Activated CD4-positive, alpha-beta memory T cell treated with anti-CD3 and anti-CD28 coated beads for 36 hours (primary cell): ENCODE measurements at places on chromosomes 6 and 20.

GRCh38 chr6:6865611-6866010 is 242.2 kb upstream of the RREB1 start:
- DNase-seq, result no peak

- no peak for DNase-seq
Measured at GRCh38 chr20:52269321-52269720, 77.7 kb upstream of the ZFP64 start.

- peak; percentile 49 for DNase-seq
Measured at GRCh38 chr20:32522776-32523612, 62.1 kb downstream of the NOL4L start.

GRCh38 chr6:89970609-89971337 is 76.5 kb downstream of the GJA10 start:
- DNase-seq, result no peak

DNA sequence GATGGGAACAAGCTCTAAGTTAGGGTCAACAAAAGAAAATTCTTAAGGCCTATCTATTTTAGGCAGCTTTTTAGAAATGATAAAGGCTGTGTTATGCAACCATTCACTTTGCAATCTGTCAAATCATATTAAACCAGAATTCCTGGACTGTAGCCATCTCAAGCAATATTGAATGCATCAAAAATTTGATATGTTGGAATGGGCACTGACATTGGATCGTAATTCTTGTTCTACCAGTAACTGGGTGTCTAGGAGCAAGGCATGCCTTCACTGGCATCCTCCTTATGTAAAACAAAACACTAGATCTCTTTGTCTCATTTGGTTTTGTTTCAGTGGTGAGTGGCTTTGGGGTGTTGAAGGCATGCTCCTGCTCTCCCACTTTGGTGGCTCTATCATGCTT is 145.6 kb downstream of the JARID2 start:
- DNase-seq, result no peak

GRCh38 chr6:56448046-56448445 is 194.6 kb downstream of the DST start:
- DNase-seq, result no peak

DNA sequence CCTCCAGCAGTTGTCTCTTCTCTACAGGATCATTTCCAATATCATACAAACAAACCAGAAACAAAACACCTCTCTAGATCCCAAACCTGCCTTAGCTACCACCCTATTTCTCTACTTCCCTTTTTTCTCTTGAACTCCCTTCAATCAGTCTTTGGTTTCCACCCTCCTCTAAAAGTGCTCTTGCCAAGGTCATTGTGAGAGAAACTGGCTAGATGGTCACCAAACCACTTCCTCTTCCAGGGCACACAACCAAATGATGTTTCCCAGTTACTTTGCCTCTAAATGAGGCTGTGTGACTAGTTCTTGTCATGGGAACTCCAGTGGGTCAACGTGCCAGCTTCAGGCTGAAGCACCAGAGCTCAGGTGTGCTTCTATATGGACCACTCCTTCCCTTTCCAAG is 85.8 kb upstream of the ARMC2 start:
- no peak for DNase-seq

DNA sequence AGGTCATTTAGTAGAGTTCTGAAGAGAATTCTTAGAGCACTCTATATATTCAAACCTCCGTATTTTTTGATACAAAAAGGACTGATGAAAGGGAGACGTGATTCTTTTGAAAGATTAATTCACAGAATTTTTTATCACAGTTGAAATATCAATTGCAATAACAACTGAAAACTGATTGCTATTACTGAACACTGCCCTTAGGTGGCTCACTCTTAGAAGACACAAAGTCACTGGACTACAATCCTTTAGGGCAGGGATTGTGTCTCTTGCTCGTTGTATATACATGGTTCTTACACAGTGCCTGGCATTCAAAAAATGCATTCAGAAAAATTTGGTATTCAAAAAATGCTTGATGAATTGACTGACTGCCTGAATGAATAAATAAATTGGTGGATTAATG is 17.1 kb upstream of the CALHM6 start:
- no peak for DNase-seq

- no peak for DNase-seq
Measured at GRCh38 chr20:6395695-6396094, 272.9 kb upstream of the FERMT1 start.

DNA sequence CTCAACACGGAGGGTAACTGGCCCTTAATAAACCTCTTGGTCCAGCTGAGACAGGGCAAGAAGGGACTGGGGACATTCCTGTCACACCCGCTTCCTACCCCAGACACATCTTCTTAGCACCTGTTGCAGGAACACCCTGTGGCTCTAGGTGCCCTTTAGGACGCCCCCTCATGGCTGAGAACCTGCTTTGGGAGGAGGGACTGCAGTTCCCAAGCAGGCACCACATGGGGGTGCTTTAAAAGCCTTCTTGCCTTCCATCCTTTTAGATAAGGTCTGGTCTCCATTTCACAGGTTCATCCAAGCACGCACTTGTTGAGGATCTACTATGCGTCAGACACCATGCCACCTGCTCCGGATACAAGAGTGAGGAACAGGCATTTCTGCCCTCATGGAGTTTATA is 26.6 kb downstream of the NSFL1C start:
- DNase-seq, result peak; percentile 24

- DNase-seq, result no peak
Measured at GRCh38 chr6:136469154-136469553, 81.1 kb downstream of the MAP7 start.

DNA sequence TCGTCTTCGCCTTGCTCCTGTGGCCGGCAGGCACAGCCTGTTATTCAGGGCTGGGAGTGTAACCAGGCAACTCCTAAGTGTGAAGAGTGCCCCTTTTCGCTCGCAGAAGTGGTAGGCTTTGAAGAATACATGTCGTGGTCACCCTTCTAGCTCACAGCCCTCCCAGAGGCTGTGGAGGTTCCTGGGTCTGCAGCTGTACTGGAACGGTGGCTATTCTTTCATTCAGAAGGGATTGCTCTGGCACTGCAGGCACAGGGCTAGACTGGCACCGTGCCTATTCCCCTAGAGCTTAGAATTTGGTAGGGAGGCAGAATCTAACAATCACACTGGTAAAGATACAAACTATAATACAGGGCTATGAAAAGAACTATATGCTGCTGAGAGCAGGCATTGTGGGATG is 1.1 kb upstream of the SRSF12 start:
- DNase-seq, result no peak

DNA sequence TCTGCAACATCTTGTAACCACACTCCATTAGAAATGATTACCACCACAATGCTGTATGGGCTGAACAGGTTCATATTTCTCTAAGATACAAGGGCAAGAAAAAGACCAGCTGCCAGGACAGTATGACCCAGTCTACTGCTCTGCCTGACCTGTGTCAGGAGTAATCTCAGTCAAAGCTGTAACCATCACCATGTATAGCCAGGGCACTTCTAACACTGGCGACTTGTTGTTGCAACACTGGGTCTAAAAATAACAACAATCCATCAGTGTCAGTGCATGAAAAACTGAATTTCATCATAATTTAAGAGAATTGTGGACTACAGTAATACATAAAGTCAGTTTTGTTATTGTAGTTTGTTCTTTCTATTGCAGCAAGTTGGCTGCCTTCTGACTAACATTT is 738.6 kb upstream of the ADGRB3 start:
- DNase-seq, result no peak

DNA sequence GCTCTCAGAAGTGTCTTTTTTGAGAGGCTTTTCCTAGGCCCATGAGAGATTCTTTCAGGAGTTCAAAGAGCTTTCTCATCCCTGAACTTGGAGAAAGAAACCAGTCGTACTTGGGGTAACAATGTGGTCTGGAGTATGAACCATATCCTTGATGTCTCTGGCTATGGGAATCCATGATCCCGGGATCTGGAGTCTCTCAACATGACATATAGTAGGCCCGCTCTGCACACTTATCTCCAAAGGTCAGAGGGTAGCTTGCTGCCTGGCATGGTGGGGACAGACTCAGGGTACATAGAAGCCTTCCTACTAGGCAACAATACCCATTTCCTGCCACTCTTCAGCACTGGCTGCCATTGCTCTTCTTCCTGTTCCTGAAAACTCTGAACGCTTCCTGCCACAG is 42.2 kb upstream of the NFATC2 start:
- no peak for DNase-seq

- DNase-seq, result no peak
Measured at GRCh38 chr20:4441191-4441590, 280.5 kb upstream of the PRND start.

DNA sequence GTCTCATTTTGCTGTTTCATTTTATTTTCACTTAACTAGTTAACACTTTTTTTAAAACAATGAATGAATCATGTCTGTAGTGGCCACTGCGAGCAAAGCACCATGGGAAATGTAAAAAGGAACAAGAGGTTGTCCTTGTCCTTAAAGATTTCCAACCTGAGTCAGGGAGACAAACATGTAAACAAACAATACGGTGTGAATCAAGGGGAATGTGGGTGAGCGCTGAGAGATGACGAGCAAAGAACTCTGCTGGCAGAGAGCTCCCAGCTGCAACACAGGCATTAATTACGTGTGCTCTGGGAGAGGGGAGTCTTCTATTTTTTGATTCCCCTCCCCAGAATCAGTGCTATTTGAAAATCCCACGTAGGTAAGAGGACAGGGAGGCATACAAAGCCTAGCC is 84.3 kb downstream of the ATXN1 start:
- DNase-seq, result no peak

- DNase-seq, result no peak
Measured at GRCh38 chr6:70186461-70186860, 116.4 kb downstream of the COL9A1 start.

- DNase-seq, result peak; percentile 22
Measured at GRCh38 chr6:127403636-127404035, 55.6 kb downstream of the KIAA0408 start.

DNA sequence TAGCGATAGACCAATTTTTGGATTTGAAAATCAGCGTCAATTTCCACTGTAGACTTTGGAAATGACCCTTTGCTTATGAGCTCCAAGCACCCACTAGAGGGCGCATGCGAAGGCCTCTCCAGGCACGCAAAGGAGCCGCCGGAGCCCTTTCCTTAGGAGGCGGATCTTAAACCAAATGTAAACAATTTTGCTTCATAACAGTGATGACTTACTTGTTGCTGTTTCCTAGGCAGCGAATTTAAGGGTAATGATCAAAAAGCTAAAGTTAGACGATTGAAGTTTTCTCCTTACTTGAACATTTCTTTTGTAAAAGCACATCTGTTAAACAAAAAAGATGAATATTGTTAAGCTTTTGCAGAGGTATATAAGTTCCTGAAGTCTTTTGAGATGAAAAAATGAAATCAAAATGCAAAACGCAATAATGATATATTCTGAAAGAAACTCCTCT is 29.2 kb upstream of the EXOC2 start:
- DNase-seq, result peak; percentile 84

DNA sequence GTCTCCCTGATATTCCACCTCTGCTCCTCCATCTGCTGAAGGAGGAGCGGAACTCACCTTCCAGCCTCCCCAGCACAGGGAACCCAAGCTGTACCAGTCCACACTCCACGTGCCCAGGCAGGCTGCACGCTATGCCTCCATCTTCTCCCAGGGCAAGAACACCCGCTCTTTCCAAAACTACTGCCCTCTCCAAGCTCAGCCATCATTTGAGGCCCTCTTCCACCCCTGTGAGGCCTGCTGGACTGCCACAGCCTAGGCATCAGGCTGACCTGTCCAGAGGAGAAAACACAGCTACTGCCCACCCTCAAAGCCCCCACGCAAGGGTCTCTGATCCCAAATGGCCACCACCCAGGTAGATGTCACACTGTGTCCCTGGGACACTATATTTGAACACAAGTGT is 99.9 kb downstream of the PRND start:
- no peak for DNase-seq

GRCh38 chr6:50899306-50899870 is 80.7 kb downstream of the TFAP2B start:
- no peak for DNase-seq

DNA sequence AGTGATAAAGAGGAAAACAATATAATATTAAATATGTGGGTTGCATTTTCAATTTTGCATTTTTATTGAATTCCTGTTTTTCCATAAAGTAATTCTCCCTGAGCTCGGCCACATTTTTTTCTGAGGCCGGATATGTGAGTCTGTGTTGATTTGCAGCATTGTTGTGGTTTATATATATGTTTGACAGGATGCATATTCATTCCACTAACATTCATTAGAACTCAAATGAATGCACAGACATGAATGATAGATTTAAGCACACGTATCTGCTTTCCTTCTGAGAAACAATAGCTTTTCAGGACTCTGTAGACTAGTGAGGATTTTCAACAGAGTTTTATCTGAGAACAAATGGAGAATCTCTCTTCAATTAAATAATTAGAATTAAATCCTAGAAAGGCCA is 10.6 kb upstream of the EXOC2 start:
- DNase-seq, result no peak

- no peak for DNase-seq
Measured at GRCh38 chr20:61588411-61589385, 336.6 kb downstream of the CDH4 start.

DNA sequence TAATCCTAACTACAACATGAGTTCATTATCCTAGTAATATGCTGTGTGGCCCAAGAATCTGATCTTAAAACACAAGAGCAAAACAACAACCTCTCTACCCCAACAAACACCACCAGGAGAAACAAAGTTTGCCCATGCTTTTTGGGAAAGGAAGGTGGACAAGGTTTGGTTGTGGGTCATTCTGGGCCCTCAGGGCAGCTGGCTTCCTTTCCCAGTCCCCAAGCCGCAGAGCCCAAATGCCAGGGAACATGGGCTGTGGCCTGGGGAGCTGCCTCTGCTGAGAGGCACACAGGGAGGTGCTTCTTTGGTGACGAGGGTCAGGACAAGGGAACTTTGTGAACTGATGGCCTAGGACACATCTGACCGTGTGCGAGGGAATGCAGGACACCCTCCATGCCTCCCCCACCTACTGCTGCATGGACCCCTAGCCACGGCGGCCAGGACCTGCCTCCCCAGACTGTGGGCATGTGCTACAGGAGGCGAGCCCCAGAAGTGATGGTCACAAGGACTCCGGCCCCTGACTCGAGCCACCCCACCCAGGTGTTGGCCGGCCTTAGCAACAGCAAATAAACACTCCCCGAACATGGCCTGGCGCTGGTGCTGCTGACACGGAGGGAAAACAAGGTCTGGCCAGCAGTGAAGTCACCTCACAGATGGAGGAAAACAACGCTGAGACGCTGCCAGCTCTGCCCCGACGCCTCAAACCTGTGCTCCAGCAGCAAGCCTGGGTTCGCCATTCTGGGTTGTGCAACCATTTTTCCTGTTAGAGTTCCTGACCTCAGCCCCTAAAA is 55.6 kb downstream of the RRBP1 start:
- no peak for DNase-seq

- DNase-seq, result no peak
Measured at GRCh38 chr6:99618649-99619408, 12.2 kb downstream of the PRDM13 start.

GRCh38 chr20:51804754-51805153 is 2.4 kb upstream of the SALL4 start:
- DNase-seq, result no peak

GRCh38 chr6:5898102-5898501 is 108.6 kb downstream of the NRN1 start:
- DNase-seq, result no peak
